ENCODE measurements at places on chromosomes 5 and 9. TPM values are rescaled to one million over a fixed set of nuclear protein-coding genes. Genes with fewer than 3 reads are reported as not detected.

DNA sequence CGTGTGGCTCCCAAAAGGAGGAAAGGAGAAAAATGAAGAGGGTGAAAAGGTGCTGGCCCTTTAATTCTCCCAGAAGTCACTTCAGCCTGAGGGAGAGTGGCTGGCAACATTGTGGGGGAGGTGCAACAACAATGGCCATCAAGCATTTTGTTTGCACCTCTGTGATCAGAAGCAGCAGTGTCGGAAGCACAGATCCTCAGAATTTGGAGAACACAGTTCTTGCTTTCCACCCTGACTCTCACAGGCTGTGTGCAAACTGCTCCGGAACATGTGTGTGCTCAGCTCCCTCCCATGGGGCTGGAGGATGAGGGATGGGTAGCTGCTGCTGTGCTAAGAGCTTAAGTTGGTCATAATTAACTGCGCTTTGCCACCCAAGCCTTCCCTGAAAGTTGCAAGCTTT is 127.1 kb downstream of the DPYSL3 start:
- peak overlapping the region; percentile 30 for H3K4me3 ChIP-seq
- no peaks in the 10 kb centered on the region for H3K27me3 ChIP-seq
- peak overlapping the region; percentile 28 for H3K27ac ChIP-seq
- H3K36me3 ChIP-seq = no peaks in the 10 kb centered on the region
- H3K4me1 ChIP-seq = no peaks in the 10 kb centered on the region

DNA sequence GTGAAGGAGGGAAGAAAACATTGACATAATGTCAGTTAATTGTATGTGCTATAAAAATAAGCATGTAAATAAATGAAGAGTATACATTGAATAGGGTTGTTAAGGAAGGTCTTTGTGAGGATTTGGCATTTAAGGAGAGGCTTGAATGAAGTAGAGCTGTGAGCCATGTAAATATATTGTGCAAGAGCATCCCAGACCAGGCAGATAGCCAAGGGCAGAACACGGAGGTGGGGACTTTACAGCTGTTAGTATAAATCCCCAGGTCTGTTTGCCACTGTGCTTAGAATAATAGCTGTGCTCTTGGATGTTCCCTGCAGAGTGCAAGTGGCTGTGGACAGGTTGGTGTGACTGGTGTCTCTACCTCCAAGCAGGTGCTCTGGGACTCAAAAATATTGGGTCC is 211.7 kb downstream of the LRRC70 start:
- DNase-seq = peak; percentile 2
- no peak overlapping the region for H3K27ac ChIP-seq
- no peak overlapping the region for H3K4me3 ChIP-seq
- H3K4me1 ChIP-seq = no peaks in the 10 kb centered on the region
- no peaks in the 10 kb centered on the region for H3K27me3 ChIP-seq
- H3K36me3 ChIP-seq = no peaks in the 10 kb centered on the region

DNA sequence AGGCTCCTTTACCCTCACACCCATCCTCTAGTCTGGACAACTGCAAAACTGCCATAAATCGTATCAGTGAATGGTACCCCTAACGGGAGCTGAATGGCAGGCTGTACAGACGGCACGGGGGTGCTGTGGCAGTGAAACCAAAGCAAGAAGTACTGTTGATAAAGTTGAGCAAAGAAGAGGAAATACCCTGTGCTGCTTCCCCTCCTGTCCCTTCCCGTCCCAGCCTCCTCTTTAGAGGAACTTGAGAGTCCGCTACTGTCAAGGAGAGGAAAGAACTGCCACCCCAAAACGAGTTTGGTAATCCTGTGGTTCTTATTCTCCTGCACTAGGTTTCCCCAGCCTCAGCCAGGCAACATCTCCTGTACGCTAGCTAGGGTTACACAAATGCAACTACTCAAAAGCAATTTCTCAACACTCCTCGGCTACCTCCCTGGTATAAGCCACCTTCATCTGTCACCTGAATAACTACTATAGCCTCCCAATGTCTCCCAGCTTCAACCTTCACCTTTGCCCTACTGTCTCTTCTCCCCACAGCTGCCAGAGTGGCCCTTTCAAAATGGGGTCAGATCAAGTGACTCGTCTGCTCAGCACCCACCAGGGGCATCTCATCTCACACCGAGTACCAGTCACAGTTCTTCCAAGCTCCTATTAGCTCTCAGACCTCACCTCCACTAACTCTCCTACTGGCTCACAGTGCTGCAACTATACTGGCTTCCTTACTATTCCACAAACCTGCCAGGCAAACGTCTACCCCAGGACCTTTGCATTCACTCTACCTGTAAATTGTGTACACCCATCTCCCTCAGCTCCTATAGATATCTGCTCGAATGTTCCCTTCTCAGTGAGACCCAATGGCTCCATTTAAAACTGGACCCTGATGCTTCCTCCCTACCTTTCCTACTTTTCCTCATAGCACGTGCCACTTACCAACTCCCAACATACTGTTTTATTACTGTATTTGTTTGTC is 4.1 kb downstream of the GLRX start:
- peaks cover 20% of the 10 kb centered on the region for H3K4me1 ChIP-seq
- peaks cover 37% of the 10 kb centered on the region for H3K36me3 ChIP-seq
- H3K4me3 ChIP-seq = peak overlapping the region; percentile 5
- no peaks in the 10 kb centered on the region for H3K27me3 ChIP-seq
- no peak for DNase-seq

GRCh38 chr5:87877023-87877422 is 391.6 kb downstream of the TMEM161B start:
- H3K27ac ChIP-seq = no peak overlapping the region
- no peak for DNase-seq
- no peaks in the 10 kb centered on the region for H3K4me1 ChIP-seq
- H3K36me3 ChIP-seq = no peaks in the 10 kb centered on the region
- no peak overlapping the region for H3K4me3 ChIP-seq

- peak; percentile 75 for DNase-seq
- no peaks in the 10 kb centered on the region for H3K36me3 ChIP-seq
- H3K4me3 ChIP-seq = no peak overlapping the region
- H3K27ac ChIP-seq = peak overlapping the region; percentile 93
- peaks cover 46% of the 10 kb centered on the region for H3K4me1 ChIP-seq
Measured at GRCh38 chr9:35906923-35907699, 1.1 kb downstream of the HRCT1 start.

GRCh38 chr5:123091298-123092222 is 2.5 kb downstream of the PRDM6 start:
- peak overlapping the region; percentile 58 for H3K4me3 ChIP-seq
- H3K27ac ChIP-seq = no peak overlapping the region
- H3K27me3 ChIP-seq = peaks cover 63% of the 10 kb centered on the region
- H3K4me1 ChIP-seq = peaks cover 7% of the 10 kb centered on the region
- DNase-seq = peak; percentile 15

DNA sequence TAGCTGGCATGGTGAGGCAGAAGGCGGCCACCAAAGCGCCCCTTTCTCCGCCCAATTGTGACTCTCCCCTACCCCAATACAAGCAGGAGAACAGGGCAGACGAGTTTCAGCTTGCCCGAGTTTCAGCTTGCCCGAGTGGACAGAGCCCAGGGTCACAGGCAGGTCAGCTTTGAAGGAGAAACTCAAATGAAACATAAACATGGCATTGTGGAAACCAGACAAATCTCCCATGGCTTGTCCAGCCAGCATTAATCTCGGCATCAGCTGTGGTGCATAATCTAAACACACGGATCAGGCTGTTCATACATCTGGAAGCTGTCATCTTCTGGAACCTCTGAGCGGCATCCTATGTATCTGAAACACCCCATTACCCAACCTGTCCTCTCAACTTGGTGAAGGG is 16.9 kb downstream of the PTCH1 start:
- H3K36me3 ChIP-seq = no peaks in the 10 kb centered on the region
- no peaks in the 10 kb centered on the region for H3K27me3 ChIP-seq
- no peak overlapping the region for H3K27ac ChIP-seq
- peak; percentile 57 for DNase-seq

DNA sequence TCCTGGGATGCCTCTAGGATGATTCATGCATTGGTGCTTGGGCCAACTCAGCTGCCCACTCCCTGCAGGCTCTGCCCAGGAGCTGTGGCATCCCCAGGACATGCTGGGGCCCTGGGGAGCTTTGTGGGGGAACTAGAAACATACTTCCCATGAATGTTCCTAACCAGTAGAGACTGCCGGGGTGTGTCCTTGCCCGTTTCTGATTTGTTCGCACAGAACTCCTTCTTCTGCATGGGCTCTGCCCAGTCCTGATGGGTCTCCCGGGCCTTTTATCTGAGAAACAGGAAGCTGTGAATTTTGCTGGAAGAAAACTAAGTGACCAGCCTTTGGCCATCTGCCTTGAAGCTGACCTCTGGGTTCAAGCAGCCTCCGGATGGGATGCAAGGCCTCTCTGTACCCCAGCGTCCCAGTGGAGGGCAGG is 71.6 kb upstream of the RNU6ATAC start:
- H3K27ac ChIP-seq = no peak overlapping the region
- H3K4me3 ChIP-seq = no peak overlapping the region
- DNase-seq = no peak
- H3K36me3 ChIP-seq = no peaks in the 10 kb centered on the region

DNA sequence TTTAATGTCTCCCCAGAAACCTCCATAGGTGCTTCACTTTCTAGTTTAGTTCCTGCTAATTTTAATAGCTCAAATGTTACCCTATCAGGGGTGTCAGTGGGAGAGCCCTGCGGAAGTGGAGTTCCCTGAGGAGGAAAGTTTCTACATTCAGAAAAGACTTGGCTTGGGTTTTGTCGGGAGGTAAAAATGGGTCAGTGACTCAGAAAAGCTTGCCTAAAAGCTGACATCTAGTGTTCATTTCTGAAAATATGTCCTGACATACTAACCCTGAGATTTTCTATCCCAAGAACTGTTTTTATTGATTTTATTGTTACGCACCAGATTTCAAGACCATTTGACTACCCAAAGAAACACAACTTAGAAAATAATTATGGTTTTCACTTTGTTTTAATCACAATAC is 40.9 kb upstream of the GLDC start:
- H3K36me3 ChIP-seq = peaks cover 3% of the 10 kb centered on the region
- H3K4me3 ChIP-seq = no peak overlapping the region
- no peaks in the 10 kb centered on the region for H3K4me1 ChIP-seq
- no peaks in the 10 kb centered on the region for H3K27me3 ChIP-seq
- peak; percentile 41 for DNase-seq

DNA sequence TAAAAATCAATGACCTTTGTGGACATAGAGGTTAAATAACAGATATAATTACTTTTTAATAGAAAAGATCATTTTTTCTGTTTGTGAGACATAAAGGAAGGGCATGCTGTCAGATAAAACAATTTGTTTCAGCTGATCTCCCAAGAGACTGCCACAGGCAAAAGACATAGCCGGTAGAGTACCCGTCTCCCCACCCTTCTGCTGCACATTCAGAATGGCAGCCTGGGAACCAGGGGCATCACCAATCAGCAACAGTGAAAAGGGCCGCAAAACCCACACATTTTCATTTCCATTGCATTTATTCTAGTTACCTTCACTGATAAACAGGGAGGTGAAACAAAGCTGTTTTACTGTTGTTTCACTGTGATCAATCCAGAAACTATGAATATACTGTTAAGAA is 357.7 kb downstream of the ARRDC3 start:
- no peak for DNase-seq
- H3K4me1 ChIP-seq = peaks cover 4% of the 10 kb centered on the region
- H3K27ac ChIP-seq = no peak overlapping the region

- no peak overlapping the region for H3K4me3 ChIP-seq
- DNase-seq = peak; percentile 62
- no peaks in the 10 kb centered on the region for H3K4me1 ChIP-seq
- H3K36me3 ChIP-seq = no peaks in the 10 kb centered on the region
- peaks cover 8% of the 10 kb centered on the region for H3K27me3 ChIP-seq
Measured at GRCh38 chr5:145887976-145888574, 15.3 kb upstream of the GRXCR2 start.

GRCh38 chr5:33753704-33754103 is 138.1 kb downstream of the ADAMTS12 start:
- no peaks in the 10 kb centered on the region for H3K36me3 ChIP-seq
- no peaks in the 10 kb centered on the region for H3K27me3 ChIP-seq
- no peak overlapping the region for H3K27ac ChIP-seq
- no peak for DNase-seq

- H3K27ac ChIP-seq = no peak overlapping the region
- no peak overlapping the region for H3K4me3 ChIP-seq
- H3K4me1 ChIP-seq = peaks cover 4% of the 10 kb centered on the region
- no peak for DNase-seq
- no peaks in the 10 kb centered on the region for H3K36me3 ChIP-seq
Measured at GRCh38 chr5:96278981-96279380, 154.1 kb downstream of the PCSK1 start.

GRCh38 chr5:168449166-168449565 is 37.1 kb upstream of the RARS1 start:
- H3K4me3 ChIP-seq = no peak overlapping the region
- no peak overlapping the region for H3K27ac ChIP-seq
- peaks cover 2% of the 10 kb centered on the region for H3K4me1 ChIP-seq
- H3K36me3 ChIP-seq = peaks cover 14% of the 10 kb centered on the region
- no peaks in the 10 kb centered on the region for H3K27me3 ChIP-seq
- DNase-seq = no peak

DNA sequence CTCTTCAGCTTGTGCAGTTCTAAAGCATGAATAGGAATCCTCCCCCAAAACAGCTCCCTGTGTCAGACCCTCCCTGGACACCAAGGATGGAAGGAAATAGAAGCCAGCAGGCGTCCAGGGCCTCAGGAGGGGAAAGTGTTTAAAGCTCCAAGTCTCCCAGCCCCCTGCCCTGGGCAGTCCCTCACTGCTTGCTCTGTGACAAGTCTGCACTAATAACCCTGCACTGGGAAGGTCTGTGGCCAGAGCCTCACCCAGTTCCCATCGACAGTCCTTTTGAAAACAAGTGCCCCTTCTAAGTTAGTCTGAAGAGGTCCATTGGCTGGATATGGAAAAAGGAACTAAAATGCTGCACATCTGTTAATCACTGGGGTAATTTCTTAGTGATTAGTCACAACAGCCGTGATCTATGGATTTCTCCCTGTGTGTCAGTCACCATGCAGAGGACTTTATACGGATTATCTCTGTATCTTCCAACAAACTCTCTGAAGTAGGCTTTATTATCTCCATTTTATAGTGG is 195.3 kb downstream of the FBXL7 start:
- DNase-seq = peak; percentile 50
- H3K4me1 ChIP-seq = peaks cover 13% of the 10 kb centered on the region
- H3K4me3 ChIP-seq = no peak overlapping the region
- H3K36me3 ChIP-seq = no peaks in the 10 kb centered on the region
- peak overlapping the region; percentile 48 for H3K27ac ChIP-seq

GRCh38 chr5:74816875-74817274 is 49.3 kb downstream of the FAM169A start:
- no peaks in the 10 kb centered on the region for H3K36me3 ChIP-seq
- no peaks in the 10 kb centered on the region for H3K4me1 ChIP-seq
- H3K4me3 ChIP-seq = no peak overlapping the region
- DNase-seq = no peak
- H3K27ac ChIP-seq = no peak overlapping the region
- peaks cover 3% of the 10 kb centered on the region for H3K27me3 ChIP-seq

GRCh38 chr5:119966028-119966427 is 336.7 kb downstream of the FAM170A start:
- no peaks in the 10 kb centered on the region for H3K4me1 ChIP-seq
- no peak overlapping the region for H3K27ac ChIP-seq
- DNase-seq = no peak
- no peaks in the 10 kb centered on the region for H3K36me3 ChIP-seq

The HRCT1 gene
- 1.7 TPM for total RNA-seq

The ZNF79 gene
- 13.9 TPM for total RNA-seq

The DOLPP1 gene
- 6.7 TPM for total RNA-seq
